ENCODE measurements at places on chromosomes 7 and 10.

DNA sequence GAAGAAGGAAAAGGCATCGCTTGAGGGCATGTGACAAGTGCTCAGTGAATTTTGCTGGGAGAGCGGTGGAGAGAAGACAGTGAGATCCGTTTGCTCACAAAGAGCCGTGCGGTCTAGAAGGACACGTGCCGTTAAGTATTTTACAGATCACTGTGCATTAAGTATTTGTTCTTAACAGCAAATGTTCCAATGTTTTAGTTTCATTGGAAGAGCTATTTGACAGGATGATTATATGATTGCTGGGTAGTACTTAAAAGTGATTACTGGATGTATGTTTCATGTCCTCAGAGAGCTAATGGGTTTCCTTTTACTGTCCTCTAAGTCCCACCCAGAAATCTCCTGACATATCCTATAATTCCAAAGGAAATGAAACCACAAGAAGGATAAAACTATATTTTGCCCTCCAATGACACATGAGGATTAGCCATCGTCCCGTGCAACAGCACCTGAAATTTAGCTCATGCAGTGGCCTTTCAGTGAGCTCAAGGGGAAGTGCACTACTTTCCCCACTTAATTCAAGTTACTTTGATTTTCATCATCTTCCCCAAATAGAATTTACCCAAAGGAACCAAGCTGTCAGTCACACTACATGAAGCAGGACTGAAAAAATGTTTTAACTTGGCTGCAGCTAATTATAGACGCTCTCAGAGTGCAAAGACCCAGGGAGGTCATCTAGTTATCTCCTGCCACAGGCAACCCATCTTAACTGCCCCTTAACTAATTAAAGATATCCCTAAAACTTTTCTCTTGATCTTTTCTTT lies 80.3 kb downstream of the KLF6 start:
- no peak for DNase-seq

GRCh38 chr7:107613948-107614347 lies 33.9 kb downstream of the BCAP29 start:
- DNase-seq = no peak

DNA sequence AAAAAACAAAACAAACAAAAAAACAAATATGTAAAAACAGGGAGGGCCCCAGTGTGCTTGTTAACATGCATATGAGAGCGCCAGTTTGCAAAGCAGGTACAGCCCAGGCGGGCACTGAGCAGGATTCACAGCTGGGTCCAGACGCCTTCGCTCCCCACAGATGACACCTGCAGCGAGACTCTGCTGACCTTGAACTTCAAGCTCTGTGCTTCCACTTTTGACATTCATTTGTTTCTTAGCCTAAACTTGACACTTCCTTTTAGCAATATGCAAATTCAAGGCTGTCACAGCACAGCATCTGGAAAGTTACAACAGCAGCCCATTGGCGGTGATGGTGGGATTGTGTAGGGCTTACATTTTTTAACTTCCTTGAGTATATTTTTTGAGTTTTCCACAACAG lies 88.8 kb upstream of the TNS3 start:
- DNase-seq = peak; percentile 90

DNA sequence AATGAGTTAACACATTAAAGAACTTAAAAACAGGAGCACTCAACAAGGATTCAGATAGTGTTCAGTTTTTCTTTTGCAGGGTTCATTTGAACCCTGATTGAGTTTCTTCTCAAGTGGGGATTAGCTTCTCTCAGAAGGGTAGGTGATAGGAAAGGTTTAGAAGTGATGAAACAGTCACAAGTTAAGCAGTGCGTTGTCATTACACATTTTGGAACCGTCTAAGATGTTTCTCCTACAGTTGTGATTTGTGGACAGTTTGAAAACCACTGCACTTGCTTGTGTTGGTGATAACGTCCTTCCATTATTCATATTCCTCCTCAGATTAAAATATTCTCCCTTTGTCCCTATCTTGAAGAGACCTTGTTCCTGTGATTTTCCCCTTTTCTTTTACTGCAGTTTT lies 2.7 kb downstream of the STMP1 start:
- no peak for DNase-seq

DNA sequence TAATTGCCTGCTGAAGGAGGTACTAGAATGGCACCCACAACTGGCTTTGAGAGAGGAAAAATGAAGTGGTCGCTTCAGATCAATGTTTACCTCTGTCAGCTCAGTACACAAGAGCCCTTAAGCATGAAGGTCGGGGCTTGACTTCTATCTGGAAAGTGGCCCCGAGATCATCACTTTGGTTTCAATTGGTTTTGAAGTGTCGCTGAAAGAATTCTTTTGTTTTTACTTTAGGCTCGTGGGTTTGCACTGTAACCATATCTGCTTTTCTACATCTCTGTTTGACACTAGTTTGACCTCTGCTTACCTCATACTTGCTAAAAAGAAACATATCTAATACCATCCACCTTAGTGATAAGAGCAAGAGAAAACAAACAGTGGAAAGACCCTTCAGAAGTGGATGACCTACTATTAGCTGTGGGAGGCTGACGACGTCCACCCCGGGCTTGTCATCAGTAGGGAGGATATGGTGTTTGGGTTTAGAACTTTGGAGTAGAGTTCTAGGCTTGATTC lies 361.8 kb downstream of the GATA3 start:
- DNase-seq = no peak

- DNase-seq = no peak
These were observed at the start of gene KCND2 for GRCh38 chr7:120272701-120273475. Gene KCND2, plus strand, starts transcription at chr7:120273175.

GRCh38 chr7:1229956-1230355 lies 2.7 kb upstream of the UNCX start:
- DNase-seq = no peak

DNA sequence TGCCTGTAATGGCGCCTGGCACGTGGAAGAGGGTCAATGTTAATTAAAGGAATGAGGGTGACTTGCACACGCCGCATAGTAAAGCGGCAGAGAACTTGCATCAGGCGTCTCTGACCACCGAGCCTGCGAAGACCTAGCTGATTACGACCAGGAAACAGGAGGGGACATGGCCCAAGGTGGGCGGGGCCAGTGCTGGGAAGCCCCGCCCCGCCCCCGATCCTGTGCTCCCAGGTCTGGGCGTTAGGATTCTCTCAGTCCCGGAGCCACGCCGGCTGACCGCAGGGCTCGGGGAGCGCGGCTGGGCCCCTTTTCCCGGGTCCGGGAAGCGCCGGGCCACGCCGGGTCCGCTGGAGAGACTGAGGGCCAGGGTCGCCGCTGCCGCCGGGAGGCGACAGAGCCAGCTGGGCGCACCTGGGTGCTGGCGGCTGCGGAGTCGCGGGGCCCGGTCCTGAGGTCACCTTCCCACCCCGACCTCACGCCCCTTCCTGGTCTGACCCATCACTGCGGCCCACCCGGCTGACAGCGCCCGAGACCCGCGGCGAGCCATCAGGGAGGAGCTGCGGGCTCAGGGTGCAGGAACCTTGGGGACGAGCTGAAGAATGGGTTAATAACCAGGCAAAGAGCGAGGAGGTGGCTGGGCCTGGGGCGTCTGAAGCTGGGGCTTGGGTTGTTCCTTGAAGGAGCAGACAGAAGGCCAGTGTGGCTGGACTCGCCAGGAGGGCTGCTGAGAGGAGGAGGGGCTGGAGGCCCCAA lies 23.0 kb upstream of the GRID1 start:
- no peak for DNase-seq

DNA sequence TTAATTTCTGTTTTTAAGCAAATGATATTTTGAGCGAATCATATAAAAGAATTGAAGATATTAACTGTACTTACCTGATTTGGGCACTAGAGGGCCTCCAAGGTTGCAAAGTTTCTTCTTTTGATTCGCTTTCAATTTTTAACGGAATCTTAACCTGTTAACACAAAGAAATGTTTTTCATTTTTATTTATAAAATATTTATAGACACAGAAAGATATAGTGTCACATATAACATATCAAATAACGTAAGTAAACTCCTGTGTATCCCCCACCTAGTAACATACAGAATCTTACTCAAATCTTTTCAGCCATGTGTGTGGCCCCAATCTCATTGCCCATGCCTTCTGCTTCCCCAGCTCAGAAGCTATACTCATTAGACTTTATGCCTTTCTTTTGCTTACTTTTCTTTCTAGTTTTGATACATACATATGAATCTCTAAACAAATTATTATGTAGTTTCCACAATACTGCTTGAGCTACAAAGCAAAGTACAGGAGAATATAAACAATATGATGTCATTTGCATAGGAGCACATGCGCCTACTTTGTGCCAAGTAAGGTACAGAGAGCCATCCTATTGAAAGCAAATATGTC lies 49.5 kb upstream of the ZPBP start:
- no peak for DNase-seq

DNA sequence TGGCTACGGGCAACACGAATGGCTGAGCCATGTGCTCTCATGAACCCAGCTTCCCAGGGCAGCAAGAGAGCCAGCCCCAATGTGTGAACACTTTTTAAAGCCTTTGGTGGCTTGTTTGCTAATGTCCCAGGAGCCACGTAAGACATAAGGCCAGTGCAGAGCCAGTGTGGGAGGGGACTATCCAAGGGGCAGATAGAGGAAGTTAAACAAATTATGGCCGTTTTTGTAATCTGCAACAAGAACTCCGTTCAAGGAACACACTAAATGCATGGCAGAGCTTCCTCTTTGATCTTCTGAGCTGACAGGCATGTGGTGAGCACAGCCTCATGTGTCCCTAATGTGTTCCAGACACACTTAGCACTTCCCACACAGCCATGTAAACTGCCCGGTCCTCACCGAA lies 133.3 kb downstream of the TEX36 start:
- no peak for DNase-seq

- DNase-seq = no peak
These were observed 177.3 kb upstream of the TNS3 start for GRCh38 chr7:47759056-47759706.

DNA sequence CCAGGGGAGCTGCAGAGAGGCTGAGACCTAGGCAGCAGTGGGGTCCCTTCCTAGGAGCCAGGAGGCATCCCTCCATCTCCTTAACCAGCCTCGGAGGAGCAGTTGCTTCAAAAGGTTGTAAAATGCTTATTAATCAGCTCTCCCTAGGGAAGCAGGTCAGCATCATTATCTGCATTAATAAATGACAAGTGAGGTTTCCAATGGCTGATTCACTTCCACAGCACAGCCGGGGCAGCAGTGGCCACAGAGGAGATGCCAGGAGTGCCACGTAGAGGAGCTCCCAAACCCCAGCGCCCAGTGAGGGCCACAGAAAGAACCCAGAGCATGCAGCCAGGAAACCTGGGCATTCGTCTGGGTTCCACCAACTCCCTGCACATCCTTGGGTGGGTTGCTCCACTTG lies 8.2 kb upstream of the NPFFR1 start:
- DNase-seq = no peak

DNA sequence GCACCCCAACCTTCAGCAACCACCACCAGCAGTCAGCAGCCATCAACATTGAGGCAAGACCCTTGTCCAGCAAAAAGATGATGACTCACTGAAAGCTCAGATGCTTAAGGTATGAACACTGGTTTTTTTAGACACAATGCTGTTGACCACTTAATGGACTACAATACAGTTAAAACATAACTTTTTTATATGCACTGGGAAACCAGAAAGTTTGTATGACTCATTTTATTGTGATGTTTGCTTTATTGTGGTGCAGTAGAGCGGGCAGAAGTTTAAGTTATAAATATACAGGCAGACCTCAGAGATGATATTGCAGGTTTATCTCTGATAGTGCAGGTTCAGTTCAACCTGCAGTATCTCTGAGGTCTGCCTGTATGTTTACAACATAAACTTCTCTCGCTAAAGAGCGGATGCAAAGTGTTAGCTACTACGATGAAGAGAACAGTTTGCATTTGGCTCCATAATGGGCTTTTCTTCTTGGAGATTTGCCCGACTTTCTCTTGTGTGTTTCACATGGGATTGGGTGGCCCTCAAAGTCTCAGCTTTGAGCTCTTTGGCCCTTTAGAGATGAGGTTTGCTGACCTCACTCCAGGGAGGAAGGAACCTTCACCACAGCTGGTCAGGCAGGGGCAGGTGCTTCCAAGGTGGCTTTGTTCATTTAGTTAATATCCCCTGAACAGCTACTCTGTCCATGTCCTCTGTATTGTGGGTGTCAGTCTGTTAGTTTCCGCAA lies 84.4 kb upstream of the SHH start:
- peak; percentile 9 for DNase-seq

DNA sequence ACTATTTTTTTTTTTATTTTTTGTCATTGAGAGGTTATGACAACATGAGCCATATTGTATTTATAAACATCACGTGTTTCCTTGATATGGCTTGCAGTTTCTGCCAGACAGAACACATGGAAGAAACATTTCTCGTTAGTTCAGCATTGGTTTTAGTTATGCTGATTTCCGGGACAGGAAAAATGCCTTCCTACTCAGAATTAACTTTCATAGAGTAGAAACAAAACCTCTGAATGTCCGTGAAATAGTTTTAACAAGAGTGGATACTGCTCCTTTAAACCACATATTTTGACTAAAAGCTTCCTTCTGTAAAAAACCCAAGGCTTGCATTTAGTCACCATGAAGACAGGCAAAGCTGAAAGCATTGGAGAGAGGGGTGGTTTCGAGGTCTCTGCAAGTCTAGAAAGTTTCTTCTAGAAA lies 240.4 kb downstream of the KIAA1217 start:
- no peak for DNase-seq

- DNase-seq = no peak
These were observed 96.3 kb downstream of the RNF216 start for GRCh38 chr7:5685205-5685604.

GRCh38 chr10:91034042-91034441 lies 113.2 kb upstream of the ANKRD1 start:
- no peak for DNase-seq

DNA sequence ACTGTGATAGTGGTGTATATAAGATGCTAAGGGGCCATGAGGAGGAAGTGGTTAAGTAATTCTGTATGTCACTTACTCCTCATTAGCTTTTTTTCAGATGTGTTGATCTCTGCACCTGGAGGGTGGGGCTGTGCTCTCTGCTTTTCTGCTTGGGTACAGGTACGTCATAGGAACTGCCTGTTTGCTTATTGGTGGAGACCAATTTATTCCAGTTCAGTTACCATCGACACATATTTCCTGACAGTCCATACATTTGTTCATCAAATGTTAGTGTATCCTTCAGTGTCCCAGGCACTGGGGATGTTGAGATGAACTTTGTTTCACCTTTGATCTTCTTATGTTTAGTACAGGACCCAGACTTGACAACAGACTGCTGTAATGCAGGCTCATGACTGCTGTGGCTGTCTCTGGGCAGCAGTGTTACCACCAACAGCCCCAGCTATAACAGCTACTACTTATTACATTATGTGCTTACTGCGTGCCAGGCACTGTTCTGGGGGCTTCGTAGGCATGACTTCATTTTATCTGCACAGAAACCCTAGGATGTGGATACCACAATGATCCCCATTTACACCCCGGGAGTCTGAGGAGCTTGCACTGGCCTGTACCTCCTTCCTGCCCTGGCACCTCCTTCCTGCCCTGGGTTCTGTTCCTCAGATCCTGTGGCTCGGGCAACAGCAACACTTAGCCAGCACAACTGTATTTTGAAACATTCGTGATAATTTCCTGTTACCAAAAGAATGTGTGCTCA lies 87.4 kb downstream of the BUB3 start:
- DNase-seq = no peak

- DNase-seq = no peak
These were observed 66.2 kb downstream of the VPS41 start for GRCh38 chr7:38842746-38843145.

GRCh38 chr7:27605689-27606269 lies 56.9 kb downstream of the HIBADH start:
- DNase-seq = no peak

Data from spleen (tissue), 13 donors.